ENCODE measurements at places on chromosomes 16 and 17. TPM values are rescaled to one million over a fixed set of nuclear protein-coding genes. Genes with fewer than 3 reads are reported as not detected.

The ZNHIT3 gene
- polyA plus RNA-seq = 51.0 TPM

The MIEF2 gene
- polyA plus RNA-seq = 4.2 TPM

The ITGAX gene
- not detected for polyA plus RNA-seq

DNA sequence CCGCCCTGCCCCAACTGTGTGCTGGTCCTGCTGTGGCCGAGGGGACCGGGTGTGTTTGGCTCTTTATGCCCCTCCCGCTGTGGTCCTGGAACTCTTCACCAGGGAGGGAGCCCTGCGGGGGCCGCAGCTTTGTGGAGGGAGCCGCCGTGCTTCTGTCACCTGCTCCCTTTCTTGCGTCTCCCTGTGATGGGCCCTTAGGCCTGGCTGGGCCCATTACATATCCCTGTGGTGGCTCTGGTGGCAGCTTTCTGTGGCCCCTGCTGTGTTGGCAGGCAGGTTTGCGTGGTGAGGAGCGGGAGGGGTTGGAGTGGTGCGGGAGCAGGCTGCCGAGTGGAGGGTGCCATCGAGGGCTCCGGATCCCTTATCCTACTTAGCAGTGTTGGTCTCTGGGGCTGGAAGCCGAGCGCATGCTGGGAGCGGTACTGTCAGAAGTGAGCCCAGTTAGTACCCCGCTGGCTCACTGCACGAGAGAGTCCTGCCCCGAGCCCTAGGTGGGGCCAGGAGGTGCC, 60.4 kb downstream of the PDPK1 start:
- DNase-seq = no peak

The MYCBPAP gene
- 0.16 TPM for polyA plus RNA-seq

The MEIOB gene
- polyA plus RNA-seq = not detected

The THRA gene
- 27.2 TPM for polyA plus RNA-seq

GRCh38 chr16:25093208-25094061, 18.1 kb upstream of the LCMT1 start:
- no peak for DNase-seq

DNA sequence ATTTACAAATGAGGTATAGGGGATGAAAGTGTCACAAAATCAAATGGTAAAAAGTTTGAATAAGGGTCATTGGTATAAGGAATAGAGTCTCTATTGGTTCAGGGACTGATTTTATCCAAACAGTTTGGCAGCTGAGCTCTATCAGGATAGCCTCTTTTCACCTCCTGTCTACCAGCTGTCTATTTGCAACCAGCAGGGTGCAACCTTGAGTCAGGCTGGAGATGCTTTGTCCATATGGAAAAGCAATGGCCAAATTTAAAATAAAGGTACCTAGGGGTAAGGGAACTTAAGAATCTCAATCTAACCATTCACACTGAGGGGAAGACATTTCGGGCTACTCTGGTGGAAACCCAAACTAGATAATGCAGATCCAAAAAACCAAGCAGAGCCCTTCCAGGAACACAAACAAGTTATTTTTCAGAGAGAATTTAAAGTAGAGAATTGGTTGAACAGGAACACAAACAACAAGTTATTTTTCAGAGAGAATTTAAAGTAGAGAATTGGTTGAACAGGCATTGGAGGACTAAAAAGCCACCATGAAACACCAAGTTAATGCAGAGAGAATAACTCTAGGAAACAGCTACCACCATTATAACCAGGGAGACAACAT, 12.6 kb upstream of the CA10 start:
- no peak for DNase-seq

- DNase-seq = no peak
These were observed 12.4 kb upstream of the SRCIN1 start for GRCh38 chr17:38617967-38618760.

GRCh38 chr16:56932721-56933619, 1.0 kb downstream of the HERPUD1 start:
- DNase-seq = peak; percentile 70

DNA sequence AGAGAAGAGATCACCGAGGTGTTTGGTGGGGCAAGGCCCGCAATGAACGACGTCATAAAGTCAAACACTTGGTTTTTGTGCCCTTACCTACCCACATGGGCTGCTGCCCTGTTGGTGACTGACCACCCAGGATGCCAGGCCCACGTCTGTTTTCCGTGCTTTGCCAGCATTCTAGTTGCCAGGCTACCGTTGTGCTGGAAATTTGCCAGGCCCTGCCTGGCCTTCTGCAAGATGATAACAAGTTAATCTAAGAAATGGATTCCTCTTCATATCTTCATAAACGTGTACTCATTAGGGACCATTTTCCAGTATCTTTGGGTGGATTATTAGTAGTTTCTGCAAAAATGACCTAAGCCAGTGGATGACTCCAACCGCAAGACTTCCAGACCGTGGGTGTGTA, 35.4 kb downstream of the SLC6A4 start:
- DNase-seq = no peak

DNA sequence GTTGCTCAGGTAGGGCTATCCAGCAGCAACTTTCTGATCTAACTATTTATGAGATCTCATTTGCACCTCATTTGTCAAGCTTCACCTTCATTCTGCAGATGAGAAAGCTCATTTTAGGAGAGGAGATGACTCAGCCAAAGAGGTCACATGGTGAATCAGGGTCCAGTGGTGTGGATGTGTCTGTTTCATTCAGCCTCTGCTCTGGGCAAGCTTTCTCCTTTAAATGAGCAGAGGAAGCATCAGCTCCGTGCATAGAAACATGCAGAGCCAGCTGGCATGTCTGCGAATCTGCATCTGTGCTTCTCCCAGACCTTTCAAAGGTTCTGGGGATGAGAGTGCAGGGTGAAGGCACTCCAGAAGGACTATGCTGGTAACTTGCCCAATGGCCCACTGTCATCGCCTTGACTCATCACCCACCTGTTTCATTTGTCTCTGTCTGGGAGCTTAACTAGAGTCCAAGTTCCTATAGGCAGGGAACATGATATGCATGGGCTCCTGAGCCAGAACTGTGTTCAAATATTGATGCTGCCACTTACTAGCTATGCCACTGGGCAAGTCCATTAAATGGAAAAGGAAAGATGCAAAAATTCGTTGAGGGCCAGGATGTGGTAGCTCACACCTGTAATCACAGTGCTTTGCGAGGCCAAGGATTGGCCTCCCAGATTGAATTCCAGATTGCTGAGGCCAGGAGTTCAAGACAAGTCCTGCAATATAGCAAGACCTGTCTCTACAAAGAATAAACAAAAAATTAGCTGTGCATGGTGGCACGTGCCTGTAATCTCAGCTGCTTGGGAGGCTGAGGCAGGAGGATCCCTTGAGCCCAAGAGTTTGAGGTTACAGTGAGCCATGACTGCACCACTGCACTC, 67.1 kb upstream of the NLK start:
- DNase-seq = peak; percentile 56

GRCh38 chr17:31329221-31329620, 7.8 kb upstream of the EVI2A start:
- no peak for DNase-seq

The MYH1 gene
- polyA plus RNA-seq = not detected

DNA sequence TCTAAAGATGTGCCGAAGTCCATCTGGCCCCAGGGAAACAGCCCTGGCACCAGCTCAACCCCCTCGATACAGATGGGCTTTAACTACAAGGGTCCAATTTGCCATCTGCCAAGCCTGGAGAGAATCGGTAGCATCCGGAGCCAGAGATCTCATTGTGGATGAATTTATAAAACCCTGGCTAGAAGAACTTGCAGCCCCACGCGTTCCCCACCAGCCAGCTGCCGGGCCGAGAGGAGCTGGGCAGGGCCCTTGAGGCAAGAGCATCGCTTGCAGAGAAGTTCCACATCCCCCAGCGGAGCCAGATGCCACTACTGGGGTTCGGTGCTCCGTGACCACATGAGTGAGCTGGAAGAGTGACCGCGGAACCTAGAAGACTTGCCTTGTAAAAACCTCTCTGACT, 65.3 kb upstream of the NOL11 start:
- DNase-seq = no peak

- no peak for DNase-seq
These were observed 134.9 kb downstream of the CCT6B start for GRCh38 chr17:34826332-34826731.

The MYO19 gene
- 18.7 TPM for polyA plus RNA-seq
